SK-N-SH (cell line): ENCODE measurements at places on chromosomes 6 and 20. TPM values are rescaled to one million over a fixed set of nuclear protein-coding genes. Genes with fewer than 3 reads are reported as not detected.

The SASH1 gene
- 15.5 and 19.8 TPM in 2 replicates for polyA plus RNA-seq

DNA sequence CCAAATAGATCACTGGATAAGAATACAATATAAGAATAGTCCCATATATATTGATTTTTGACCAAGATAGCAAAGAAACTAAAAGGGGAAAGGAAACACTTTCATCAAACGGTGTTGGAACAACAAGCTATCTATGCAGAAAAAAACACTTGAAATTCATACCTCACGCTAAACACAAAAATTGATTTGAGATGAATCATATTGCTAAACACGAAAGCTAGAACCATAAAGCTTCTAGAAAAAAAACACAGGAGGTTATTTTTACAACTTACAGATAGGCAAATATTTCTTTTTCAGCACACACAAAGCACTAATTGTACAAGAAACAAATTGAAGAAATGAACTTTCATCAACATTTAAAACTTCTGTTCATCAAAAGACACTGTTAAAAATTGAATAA is 36.7 kb upstream of the TMEM14A start:
- H3K27me3 ChIP-seq: no peaks in the 10 kb centered on the region
- H3K4me1 ChIP-seq: peaks cover 15% of the 10 kb centered on the region
- no peaks in the 10 kb centered on the region for H3K36me3 ChIP-seq
- no peak overlapping the region for H3K27ac ChIP-seq
- DNase-seq: no peak
- H3K4me3 ChIP-seq: no peak overlapping the region

DNA sequence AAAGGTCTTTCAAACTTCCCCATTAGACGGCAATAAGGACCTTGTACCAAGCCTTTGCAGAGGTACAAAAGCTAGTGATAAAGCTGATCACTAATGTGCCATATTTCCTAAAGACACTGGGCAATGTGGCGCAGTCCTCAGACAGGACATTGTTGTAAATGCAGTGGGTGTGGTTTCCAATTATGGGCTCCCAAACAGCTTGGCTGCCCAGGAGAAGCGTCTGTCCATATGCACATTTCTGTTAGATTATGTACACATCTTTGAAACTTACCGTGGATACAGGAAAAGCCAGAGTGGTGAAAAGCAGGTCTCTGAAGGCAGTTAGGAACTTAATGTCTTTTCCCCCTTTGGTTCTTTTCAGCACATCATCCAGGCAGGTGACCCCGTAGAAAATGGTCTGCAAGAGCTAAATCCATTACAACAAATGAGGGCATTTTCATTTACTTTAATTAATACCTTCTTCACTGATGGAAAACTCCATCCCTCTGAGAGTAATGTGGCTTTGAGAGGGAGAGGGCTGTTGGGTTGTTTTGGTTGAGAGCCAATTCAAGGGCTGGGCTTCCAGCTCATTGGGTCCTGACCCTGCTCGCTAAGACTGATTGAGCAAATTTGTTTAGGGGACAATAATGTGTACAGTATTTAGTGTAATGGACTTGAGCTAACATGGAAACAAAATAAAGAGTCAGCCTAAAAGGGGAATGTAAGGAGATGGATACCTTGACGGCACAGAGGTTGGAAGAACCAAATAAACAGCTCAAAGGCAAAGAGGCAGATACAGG is 10.4 kb downstream of the ADTRP start:
- DNase-seq: no peak
- H3K4me1 ChIP-seq: peaks cover 7% of the 10 kb centered on the region
- H3K36me3 ChIP-seq: no peaks in the 10 kb centered on the region
- H3K4me3 ChIP-seq: no peak overlapping the region
- peak overlapping the region; percentile 97 for H3K27ac ChIP-seq

The PTK6 gene
- polyA plus RNA-seq: 0.07 and 0.13 TPM in 2 replicates

DNA sequence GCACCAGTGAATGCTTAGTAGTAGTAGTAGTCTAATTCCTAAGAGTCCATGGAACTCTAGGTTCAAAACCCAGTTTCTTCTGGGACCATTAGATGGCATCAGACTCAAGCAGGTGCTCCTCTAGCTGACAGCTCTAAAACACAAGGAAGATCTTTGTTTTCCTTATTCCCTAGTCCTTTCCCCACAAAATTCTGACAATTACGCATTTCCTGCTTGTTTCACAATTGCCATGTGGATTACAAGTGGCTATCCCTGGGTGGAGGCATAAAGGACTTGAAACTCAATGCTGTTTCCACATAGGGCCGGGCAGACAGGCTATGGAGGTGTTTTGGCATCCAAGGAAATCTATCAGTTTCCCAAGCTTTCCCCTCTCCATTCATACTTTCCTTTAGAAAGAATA is 9.2 kb upstream of the HLA-DOB start:
- H3K4me3 ChIP-seq: no peak overlapping the region
- H3K36me3 ChIP-seq: peaks cover 10% of the 10 kb centered on the region; the same call in 1 of the 2 replicates
- no peaks in the 10 kb centered on the region; the same call in 1 of the 2 replicates for H3K27me3 ChIP-seq
- DNase-seq: no peak

DNA sequence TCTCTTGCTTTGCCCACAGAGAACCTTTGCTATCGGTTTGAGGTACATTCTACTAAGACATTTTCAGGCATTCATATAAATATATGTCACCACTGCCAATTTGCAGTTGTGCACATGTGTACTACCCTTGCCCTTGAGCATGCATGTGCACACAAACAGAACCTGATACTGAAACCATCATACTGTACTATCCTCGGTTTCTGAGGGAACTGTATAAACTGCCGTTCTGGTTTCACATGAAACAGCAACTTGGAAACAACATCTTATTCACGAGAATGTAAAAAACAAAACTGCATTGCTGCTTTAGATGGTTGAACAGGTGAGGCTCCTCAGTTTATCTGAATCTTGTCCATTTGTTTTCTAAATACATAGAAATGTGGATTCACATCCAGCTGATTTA is 151.2 kb upstream of the TMEM170B start:
- H3K27me3 ChIP-seq: no peaks in the 10 kb centered on the region; the same call in 1 of the 2 replicates
- no peak overlapping the region for H3K4me3 ChIP-seq
- H3K36me3 ChIP-seq: no peaks in the 10 kb centered on the region
- no peak for DNase-seq
- H3K27ac ChIP-seq: no peak overlapping the region
- H3K4me1 ChIP-seq: no peaks in the 10 kb centered on the region

DNA sequence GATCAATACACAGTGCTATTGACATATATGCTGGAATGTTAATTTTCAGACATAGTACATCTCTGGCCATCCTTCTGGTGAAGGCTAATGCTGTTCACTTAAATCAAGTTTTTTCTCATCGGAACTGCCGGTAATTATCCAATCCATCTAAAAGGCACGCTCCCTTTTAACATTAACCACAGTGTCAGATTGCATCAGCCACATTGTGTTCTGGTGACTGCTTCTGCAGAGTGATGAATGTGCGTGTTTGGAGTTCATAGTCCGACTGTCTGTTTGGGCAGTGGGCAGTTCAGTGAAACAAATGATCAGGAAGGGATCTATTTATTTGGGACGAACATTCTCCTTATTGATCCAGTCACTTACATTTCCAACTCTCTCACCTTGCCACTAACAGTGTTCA is 49.5 kb downstream of the SOBP start:
- no peaks in the 10 kb centered on the region for H3K4me1 ChIP-seq
- H3K4me3 ChIP-seq: no peak overlapping the region
- peak; percentile 44 for DNase-seq

The ACSS1 gene
- polyA plus RNA-seq: 1.3 and 2.0 TPM in 2 replicates

DNA sequence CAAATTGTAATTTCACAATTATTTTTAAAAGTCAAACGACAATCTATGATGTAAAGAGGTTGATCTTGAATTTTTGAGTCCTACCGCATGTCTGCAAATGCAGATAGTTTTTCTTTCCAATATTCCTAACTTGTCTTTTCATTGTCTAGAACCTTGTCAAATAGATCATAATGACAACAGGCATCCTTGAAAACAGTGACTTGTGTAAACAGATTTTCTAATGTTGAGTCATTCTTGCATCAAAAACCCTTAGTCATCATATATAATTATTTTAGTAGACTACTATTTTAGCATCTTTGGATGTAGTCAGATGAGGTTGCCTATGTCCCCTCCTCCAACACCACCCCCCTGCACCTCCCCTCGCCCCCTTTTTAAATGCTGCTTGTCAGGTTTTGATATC is 43.8 kb downstream of the BMP6 start:
- 0 out of 2 replicates have a peak, but pooled peaks cover 6% of the 10 kb centered on the region for H3K27me3 ChIP-seq
- H3K36me3 ChIP-seq: no peaks in the 10 kb centered on the region
- no peak for DNase-seq
- H3K4me3 ChIP-seq: no peak overlapping the region
- H3K27ac ChIP-seq: no peak overlapping the region

The OPRL1 gene
- polyA plus RNA-seq: 1.7 and 1.8 TPM in 2 replicates

- DNase-seq: no peak
- no peaks in the 10 kb centered on the region for H3K4me1 ChIP-seq
- no peak overlapping the region for H3K4me3 ChIP-seq
- no peaks in the 10 kb centered on the region for H3K27me3 ChIP-seq
- no peak overlapping the region for H3K27ac ChIP-seq
Observed at GRCh38 chr6:3711776-3712175, 39.7 kb downstream of the PXDC1 start.

The TRIM31 gene
- polyA plus RNA-seq: not detected in 2 replicates

- H3K27ac ChIP-seq: peak overlapping the region; percentile 39; the same call in 1 of the 2 replicates
- H3K27me3 ChIP-seq: no peaks in the 10 kb centered on the region
- no peak for DNase-seq
- H3K4me1 ChIP-seq: peaks cover 5% of the 10 kb centered on the region
- no peaks in the 10 kb centered on the region for H3K36me3 ChIP-seq
Observed at GRCh38 chr6:68476611-68477010, 158.5 kb upstream of the ADGRB3 start.

DNA sequence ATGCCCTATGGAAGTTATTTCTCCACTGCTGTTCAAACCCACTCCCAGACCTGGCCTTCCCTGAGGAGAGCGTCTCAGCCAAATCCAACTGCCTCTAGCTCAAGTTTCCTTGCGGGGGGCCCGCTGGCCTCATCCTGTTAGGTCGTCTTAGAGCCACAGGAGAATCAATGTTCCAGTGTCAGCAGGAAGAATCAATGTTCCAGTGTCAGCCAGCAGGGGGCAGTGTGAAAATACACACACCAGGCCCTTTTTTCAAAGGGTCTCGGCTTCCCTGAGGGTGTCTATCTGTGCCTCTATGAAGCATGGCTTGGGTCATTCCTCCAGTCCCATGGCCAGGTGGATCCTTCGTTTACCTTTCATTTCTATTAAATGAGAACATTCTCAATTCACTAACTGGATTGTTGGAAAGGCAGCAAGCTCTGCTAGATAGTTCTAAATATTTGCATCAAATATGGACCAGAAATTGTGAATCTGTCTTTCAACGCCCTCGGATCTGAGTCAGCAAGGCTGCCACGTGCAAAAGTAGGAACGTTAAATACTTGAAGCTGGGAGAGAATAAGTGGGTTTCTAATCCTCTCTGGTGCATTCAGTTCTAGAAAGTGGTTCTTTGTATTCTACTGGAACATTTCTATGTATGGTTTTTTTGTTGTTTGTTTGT is 19.2 kb downstream of the PRND start:
- H3K36me3 ChIP-seq: no peaks in the 10 kb centered on the region
- H3K4me3 ChIP-seq: no peak overlapping the region
- peak; percentile 41 for DNase-seq
- H3K4me1 ChIP-seq: no peaks in the 10 kb centered on the region

The BMP5 gene
- 0.05 TPM in 2 replicates for polyA plus RNA-seq

DNA sequence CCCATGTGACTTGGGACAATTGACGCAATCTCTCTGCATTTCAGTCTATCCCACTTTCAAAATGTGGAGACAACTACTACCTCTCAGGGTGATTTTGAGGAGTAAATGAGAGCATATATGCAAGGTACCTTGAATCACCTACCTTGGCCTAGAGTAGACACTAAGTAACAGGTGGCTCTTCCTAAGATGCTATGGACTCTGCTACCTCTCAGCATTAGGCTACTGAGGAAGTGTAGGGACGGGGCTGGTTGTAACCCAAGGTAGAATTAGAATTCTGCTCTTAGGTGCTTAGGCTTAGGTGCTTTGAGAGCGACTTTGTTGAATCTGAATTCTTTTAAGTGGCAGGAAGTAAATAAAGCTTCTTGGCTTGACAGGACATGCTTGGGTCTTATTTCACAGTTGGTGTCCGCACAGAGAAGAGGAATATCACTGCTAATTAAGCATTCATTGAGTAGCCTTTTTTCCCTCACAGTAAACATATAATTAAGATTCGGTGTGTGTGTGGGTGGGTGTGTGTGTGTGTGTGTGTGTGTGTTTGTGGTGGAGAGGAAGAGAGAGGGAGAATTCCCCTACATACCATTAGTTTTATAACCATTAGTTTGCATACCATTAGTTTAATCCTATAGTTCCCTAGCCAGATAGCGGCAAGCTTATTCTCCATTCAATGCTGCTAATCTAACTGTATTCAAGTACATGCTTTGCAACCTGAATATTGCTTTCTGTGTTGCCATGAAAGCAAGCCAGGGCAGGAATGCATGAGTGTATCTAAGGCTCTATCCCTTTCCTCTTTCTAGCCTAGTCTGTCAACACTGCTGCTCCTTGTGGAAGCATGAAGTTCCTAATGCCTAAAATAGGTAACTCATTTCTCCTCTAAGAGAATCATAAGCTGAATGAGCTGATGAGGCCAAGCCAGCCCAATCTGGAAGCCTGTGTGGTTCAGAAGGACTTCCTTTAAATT is 112.5 kb downstream of the IPCEF1 start:
- no peaks in the 10 kb centered on the region for H3K27me3 ChIP-seq
- H3K36me3 ChIP-seq: no peaks in the 10 kb centered on the region
- DNase-seq: no peak
- no peak overlapping the region for H3K27ac ChIP-seq
- no peak overlapping the region for H3K4me3 ChIP-seq

DNA sequence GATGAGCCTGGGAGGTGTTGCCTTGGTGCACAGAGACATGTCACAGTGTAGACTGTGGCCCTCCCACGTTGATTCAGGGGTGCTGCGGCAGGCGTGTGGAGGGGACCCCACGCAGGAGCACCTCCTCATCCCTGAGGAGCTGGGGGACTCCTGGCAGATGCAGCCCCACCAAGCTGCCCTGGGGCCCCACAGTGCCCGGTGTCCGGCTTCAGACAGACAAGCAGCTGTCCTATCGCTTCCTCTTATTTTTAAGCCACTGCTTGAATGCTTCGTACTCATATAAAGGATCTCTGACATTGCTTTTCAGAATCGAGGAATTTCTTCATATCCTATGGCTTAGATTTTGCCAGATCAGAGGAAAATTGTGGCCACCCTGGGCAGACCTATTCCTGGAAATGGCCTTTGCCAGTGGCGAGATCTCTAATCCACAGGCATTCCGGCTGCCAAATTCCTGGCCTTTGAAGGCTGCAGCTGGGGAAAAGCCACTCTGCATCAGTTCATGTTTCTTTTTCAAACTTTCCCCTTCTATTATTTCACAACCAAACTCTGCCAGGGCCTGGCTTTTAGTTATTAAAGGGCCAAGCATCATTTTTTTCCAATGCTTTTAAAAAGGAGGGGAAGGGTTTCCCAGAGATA is 337.0 kb downstream of the THBS2 start:
- no peaks in the 10 kb centered on the region for H3K27me3 ChIP-seq
- H3K4me1 ChIP-seq: no peaks in the 10 kb centered on the region
- no peak for DNase-seq
- H3K4me3 ChIP-seq: no peak overlapping the region
- no peak overlapping the region for H3K27ac ChIP-seq
- no peaks in the 10 kb centered on the region for H3K36me3 ChIP-seq

The CPXM1 gene
- polyA plus RNA-seq: 58.3 and 99.9 TPM in 2 replicates
